ENCODE measurements at places on chromosomes 2 and 18.

DNA sequence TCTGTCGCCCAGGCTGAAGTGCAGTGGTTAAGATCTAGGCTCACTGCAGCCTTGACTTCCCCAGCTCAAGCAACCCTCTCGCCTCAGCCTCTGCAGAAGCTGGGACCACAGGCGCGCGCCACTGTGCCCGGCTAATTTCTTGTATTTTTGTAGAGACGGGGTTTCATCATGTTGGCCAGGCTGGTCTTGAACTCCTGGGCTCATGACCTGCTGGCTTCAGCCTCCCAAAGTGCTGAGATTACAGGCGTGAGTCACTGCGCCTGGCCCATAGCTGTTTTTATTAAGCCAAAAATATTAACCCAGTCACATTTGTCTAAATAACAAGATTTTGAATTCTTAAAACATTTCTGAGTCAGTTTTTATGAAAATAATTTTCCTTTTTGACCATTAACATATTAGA, 6.3 kb upstream of the SFT2D3 start:
- DNase-seq, result peak; percentile 30

DNA sequence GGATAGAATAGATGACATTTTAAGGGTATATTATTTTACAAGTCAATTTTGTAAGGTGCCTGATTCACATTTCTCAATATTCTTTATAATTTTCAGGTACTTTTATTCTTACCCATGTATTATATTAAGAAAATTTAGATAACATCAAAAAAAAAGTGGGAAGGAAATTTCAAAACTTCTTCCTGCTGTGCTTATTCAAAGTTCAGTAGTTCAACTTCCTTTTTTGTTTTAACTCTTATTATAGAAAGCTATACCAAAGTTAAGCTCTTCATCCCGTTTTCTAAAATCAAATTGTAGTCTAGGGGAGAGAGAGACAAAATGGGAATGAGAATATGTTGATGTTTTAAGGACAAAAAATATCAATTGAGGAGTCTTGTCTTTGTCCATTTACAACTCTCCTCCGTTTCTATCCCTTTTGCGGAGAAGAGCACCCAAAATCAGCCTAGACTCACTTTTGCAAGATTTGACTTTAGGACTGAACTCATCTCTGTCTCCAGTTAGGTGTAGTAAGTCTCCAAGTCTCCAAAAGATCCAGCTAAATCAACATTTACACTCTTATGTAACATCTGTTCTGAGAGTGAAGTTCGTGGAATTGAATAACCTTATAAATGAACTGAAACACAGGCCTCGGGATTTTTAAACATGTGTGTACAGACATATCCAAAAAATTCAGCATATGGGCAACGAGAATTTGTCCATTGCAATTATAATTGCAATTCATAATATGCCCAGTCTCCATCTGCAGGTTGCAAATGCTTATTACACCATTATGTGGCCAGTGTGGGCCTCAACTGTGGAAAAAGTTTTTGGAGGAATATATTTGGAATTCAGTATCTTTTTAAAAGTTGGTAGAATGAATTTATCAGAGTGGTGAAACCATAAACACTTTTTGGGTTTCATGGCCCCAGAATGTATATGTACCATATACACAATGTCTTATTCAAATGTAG, 23.9 kb downstream of the FAM124B start:
- no peak for DNase-seq

DNA sequence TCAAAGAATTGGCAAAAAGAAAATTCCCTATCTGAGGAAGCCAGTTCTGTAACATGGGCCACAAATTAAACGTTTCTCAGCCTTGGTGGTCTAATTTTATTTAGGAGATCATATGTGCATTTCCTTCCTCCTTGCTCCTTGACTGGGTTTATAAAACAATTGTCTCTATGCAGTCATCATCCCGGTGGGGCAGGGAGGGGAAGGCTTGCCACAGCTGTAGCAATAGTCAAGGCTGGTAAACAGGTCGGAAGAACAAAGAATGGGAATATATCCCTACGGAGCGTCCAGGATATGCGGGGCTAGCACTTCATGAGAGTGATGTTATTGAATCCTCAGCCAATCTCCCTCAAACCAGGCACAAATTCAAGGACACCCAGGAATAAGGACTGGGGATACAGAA, 143.8 kb downstream of the RNF152 start:
- DNase-seq, result no peak

GRCh38 chr2:9302755-9303154, 96.1 kb downstream of the ASAP2 start:
- no peak for DNase-seq

- no peak for DNase-seq
Measured at GRCh38 chr2:203436496-203436895, 98.6 kb downstream of the RAPH1 start.

DNA sequence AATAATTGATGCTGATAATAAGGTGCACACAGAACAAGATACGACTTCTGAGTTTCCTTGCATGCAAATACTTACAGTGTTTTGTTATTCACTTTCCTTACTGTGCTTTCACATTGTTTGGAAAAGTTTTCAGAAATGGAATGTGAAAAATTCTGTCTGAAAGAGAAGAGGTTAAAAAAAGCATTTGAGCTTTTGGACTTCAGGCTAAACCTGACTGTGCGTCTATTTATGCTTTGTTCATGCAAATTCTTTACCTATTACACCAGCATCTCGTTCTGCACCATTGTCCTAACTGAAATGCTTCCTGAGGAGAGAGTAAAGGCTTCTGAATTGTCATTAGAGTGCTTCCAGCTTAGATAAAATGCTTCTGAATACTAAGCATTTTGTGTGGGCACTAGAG, 61.4 kb downstream of the LHCGR start:
- DNase-seq, result peak; percentile 28

DNA sequence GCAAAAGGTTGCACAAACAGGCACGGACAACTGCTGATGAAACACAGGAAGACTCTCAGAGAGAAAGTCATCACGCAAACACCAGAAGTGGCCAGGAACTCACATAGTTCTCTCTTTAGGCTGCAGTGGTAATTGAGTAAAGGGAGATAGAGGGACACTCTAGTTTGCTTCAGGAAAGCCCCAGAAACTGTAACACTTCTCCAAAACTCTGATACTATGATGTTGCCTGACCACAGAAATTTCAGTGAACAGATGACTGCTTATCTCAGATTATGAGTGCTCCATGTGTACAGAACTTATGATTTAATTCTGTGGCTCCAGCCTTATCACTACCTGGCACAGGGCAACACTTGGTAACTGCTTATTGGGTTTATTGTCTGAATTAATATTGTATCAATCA, 311.5 kb upstream of the GYPC start:
- DNase-seq, result no peak

DNA sequence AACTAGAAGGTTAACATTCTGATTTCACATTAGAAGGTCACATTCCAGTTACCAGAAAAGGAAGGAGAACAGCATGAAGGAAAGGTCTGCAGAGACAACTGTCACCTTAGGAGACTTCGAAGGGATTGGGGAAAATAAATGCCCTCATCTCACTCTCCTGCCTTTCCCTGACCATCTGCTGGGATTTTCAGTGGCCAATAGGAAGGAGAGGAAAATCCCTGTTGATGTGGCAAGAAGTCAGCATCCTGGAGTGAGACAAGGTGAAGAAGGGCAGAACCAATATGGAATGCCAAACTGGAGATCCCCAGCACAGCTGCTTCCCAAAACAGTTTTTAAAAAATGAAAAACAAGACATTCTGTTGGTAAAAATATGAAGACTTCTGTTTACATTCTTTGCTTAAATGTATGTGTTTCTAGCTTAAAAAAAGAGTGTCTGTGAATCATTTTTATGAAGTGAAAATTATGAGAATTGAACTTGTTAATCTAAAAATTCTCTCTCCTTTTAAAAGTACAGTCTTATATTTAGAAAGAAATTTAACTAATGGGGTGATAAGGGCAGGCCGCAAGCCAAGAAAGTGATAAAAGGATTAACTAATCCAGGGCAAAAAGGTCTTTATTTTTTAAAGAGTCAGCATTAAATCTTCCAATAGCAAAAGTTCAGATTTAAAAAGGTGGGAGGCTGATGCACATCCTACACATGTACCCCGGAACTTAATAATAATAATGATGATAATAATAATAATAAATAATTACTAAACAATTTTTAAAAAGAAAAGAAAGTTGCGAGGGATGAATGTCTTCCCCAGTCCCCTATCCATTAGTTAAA, 160.6 kb upstream of the DOK6 start:
- no peak for DNase-seq

- no peak for DNase-seq
Measured at GRCh38 chr2:98577313-98577712, 31.0 kb downstream of the COA5 start.

- no peak for DNase-seq
Measured at GRCh38 chr2:190481339-190481738, 53.2 kb downstream of the NEMP2 start.

DNA sequence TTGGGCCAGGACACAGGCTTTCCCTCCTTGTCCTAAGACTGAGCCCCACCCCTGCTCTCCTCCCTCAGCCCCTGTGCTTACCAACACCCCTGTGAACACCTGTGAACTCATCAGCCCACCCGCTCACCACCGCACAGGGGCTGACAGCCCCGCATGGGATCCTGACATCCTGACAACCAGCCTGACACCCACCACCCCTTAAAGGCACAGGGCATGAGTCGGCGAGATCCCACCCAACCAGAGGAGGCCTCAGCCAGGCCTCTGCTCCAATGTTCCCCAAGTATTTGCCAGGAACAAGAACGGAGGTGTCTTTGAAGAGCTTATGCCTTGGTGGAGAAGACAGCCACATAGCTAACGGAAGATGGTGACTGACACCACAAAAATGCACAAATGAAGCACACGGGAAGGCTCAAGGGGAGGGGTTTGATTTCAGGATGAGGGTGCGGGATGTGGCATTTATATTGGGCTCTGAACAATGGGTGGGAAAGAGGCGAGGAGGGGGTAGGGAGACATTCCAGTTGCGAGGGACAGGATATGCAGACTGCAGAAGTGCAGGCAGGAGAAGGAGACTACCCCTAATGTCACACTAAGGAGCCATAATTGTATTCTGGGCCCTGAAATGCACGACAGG, 11.0 kb downstream of the RAB11FIP5 start:
- peak; percentile 86 for DNase-seq

GRCh38 chr18:43620936-43621335, 343.6 kb upstream of the SYT4 start:
- peak; percentile 40 for DNase-seq

DNA sequence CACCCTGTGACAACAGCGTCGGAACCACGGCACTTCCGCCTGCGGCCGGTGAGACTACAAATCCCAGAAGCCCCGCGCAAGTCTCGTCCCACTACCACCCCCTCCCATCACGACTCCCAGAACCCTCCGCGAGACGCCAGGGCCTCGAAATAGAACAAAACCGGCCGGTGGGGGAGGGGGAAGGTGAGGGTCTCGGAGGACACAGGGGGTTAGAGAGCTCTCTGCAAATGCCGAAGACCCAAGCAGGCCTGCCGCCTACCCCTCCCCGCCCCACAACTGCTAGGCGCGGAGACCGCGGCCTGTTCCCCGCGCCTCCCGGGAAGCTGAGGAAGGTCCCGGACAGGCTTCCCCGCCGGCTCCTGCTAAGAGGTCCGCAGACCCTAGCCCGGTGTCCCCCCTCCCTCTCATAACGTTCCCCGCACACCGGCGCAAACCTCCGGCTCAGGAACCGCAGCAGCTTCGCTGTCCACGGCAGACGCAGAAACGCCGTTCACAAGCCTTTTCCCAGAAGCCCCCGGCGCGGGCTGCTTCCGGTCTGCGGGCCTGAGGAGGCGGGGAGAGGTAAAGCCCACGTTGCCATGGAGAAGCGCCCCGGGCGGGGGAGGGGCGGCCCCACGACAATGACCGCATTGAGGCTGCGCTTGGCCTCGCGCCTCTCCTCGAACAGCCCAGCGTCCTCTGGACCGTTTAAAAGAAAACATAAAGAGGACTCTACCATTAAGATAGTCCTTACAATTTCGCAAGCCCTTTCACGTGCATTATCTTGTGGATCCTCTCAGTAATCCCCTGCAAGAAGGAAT, at the start of gene ZNF24:
ZNF24 (minus strand) TSS at position 485 of the 800 bp plus-strand sequence. CDS start 3,770 bp downstream, outside the sequence.
- DNase-seq, result peak; percentile 93

- peak; percentile 61 for DNase-seq
Measured at GRCh38 chr18:45245091-45245511, 370.2 kb upstream of the SLC14A2 start.

GRCh38 chr2:6906165-6906741, 11.0 kb upstream of the RNF144A start:
- no peak for DNase-seq

GRCh38 chr2:127176371-127177311, 43.5 kb downstream of the CYP27C1 start:
- peak; percentile 90 for DNase-seq

DNA sequence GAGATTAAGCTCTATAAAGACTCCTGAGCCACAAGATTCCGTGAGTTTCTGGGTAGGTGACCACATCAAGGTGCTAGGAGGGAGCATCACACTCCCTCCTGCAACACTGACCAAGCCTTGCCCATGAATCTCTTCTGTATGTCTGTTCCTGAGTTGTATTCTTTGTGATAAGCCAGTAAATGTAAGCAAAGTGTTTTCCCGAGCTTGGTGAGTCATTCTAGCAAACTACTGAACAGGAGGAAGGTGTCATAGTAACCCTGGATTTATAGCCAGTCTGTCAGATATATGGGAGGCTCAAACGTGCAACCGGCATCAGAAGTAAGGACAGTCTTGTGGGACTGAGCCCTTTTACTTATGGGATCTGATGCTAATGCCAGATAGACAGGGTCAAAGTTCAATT, 346.1 kb upstream of the KYNU start:
- no peak for DNase-seq

DNA sequence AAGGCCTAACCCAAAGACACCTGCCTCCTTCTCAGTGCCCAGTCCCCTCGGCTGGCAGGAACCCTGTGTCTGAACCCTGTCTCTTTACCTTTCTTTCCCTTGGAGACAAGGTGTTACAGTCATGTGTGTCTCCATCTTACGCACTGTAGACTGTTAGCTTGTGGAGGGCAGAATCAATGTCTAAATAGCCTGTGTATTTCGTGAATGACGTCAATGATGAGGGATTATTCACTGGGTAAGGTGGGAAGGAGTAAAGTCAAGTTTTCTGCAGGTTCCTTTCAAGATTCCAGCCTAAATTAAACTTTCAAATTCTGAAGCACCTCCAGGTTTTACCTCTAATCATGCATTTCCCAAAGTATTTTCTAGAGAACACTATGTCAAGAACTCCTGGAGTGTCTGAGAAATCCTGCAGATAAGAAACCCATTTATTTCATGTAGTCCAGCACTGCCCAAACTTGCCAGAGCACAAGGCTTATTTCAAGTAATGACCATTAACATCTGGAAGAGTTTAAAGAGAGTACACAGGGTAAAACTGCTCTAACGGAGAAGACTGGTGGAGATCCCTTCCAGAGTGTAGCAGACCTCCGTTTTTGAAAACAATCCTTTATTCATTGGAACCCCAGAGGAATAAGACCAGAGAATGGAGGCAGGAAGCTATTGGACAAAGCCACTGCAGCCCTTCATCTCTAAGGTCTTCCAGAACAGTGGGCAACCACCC, 72.8 kb downstream of the KCNF1 start:
- no peak for DNase-seq

GRCh38 chr2:72127401-72128058, 20.1 kb downstream of the CYP26B1 start:
- no peak for DNase-seq

All from EH (cell line).